ENCODE measurements at places on chromosomes 7 and 10. TPM values are rescaled to one million over a fixed set of nuclear protein-coding genes. Genes with fewer than 3 reads are reported as not detected.
A peak's percentile ranks its signal among the peaks of the same experiment; 100 is the strongest.

- H3K4me3 ChIP-seq: no peak overlapping the region
- DNase-seq: no peak
- no peaks in the 10 kb centered on the region for H3K36me3 ChIP-seq
- H3K27me3 ChIP-seq: no peaks in the 10 kb centered on the region
- H3K27ac ChIP-seq: no peak overlapping the region
These were observed 354.5 kb downstream of the WDR11 start for GRCh38 chr10:121205625-121206024.

DNA sequence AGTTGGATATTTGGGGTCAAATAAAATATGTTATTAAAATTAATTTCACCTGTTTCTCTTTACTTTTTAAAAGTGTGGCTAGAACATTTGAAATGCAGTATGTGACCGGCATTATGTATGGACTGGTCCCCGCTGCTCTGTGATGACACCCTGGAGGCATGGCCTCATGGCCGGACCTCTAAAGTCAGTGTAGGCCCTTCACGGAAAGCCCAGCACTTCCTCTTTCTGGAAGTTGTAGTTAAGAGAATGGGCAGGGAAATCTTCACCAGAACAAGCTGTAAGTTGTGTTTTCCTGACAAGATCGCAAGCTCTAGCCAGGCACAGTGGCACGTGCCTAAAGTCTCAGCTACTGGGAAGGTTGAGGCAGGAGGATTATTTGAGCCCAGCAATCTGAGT, 38.3 kb upstream of the SRGN start:
- H3K4me1 ChIP-seq: no peaks in the 10 kb centered on the region
- H3K36me3 ChIP-seq: no peaks in the 10 kb centered on the region
- DNase-seq: no peak

The GBX1 gene
- total RNA-seq: not detected

The POR gene
- total RNA-seq: 77.4 TPM

The CXCL12 gene
- total RNA-seq: 149 TPM

- H3K36me3 ChIP-seq: no peaks in the 10 kb centered on the region
- no peaks in the 10 kb centered on the region for H3K4me1 ChIP-seq
- no peak for DNase-seq
- no peak overlapping the region for H3K4me3 ChIP-seq
- no peak overlapping the region for H3K27ac ChIP-seq
These were observed 12.6 kb upstream of the PRPS1L1 start for GRCh38 chr7:18040196-18040595.

The CDHR3 gene
- 8.7 TPM for total RNA-seq

- H3K4me1 ChIP-seq: peaks cover 12% of the 10 kb centered on the region
- H3K4me3 ChIP-seq: no peak overlapping the region
- H3K27ac ChIP-seq: peak overlapping the region; percentile 3
- no peak for DNase-seq
- no peaks in the 10 kb centered on the region for H3K27me3 ChIP-seq
These were observed 746.4 kb downstream of the TNS3 start for GRCh38 chr7:46835556-46835955.

The SLC13A4 gene
- total RNA-seq: 2.1 TPM

The BHLHA15 gene
- total RNA-seq: not detected

DNA sequence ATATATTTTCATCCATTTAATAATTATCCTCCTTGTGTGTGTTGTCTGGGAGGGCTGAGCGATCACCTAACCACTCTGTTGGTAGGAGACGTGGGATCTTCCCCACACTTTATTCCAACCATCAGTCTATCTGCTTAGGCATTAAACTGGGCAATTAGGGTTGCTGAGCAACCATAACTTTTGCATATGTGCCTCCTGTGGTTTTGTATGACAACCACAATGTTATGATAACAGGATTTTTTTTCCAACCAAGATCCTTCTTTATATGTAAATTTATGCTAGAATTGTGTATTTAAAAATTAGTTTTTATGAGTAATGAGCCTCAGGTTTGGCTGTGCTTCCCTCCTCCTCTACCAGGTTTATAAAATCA, 495.0 kb upstream of the MGMT start:
- H3K4me1 ChIP-seq: no peaks in the 10 kb centered on the region
- no peaks in the 10 kb centered on the region for H3K27me3 ChIP-seq
- no peak for DNase-seq

- H3K4me1 ChIP-seq: no peaks in the 10 kb centered on the region
- no peak for DNase-seq
- H3K4me3 ChIP-seq: no peak overlapping the region
- H3K27me3 ChIP-seq: no peaks in the 10 kb centered on the region
- no peak overlapping the region for H3K27ac ChIP-seq
- H3K36me3 ChIP-seq: no peaks in the 10 kb centered on the region
These were observed 705.6 kb upstream of the GALNT17 start for GRCh38 chr7:70426249-70426880.

The FAS gene
- 24.0 TPM for total RNA-seq

DNA sequence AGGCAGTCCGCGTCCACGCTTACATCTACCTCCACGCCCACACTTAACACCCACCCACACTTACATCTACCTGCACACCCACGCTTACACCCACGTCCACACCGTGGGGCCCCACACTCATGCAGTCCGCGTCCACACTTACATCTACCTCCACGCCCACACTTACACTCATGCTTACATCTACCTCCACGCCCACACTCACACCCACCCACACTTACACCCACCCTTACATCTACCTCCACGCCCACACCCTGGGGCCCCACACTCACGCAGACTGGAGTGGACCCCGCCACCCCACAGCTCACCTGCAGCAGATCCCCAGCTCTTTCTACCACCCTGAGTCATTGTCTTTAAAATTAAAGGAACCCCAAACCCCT, 32.4 kb upstream of the PWWP2B start:
- no peaks in the 10 kb centered on the region for H3K27me3 ChIP-seq
- H3K4me1 ChIP-seq: no peaks in the 10 kb centered on the region
- DNase-seq: no peak
- no peak overlapping the region for H3K4me3 ChIP-seq
- peaks cover 6% of the 10 kb centered on the region for H3K36me3 ChIP-seq

GRCh38 chr7:149886018-149886415, 12.2 kb downstream of the ATP6V0E2 start:
- H3K4me3 ChIP-seq: no peak overlapping the region
- no peaks in the 10 kb centered on the region for H3K36me3 ChIP-seq
- H3K27ac ChIP-seq: no peak overlapping the region
- peaks cover 3% of the 10 kb centered on the region for H3K4me1 ChIP-seq
- no peaks in the 10 kb centered on the region for H3K27me3 ChIP-seq

- no peaks in the 10 kb centered on the region for H3K36me3 ChIP-seq
- H3K27ac ChIP-seq: no peak overlapping the region
- no peaks in the 10 kb centered on the region for H3K27me3 ChIP-seq
- no peaks in the 10 kb centered on the region for H3K4me1 ChIP-seq
- DNase-seq: no peak
- H3K4me3 ChIP-seq: no peak overlapping the region
These were observed 5.4 kb downstream of the PPP1R17 start for GRCh38 chr7:31692451-31692850.

The NUTM2A gene
- 0.81 TPM for total RNA-seq

DNA sequence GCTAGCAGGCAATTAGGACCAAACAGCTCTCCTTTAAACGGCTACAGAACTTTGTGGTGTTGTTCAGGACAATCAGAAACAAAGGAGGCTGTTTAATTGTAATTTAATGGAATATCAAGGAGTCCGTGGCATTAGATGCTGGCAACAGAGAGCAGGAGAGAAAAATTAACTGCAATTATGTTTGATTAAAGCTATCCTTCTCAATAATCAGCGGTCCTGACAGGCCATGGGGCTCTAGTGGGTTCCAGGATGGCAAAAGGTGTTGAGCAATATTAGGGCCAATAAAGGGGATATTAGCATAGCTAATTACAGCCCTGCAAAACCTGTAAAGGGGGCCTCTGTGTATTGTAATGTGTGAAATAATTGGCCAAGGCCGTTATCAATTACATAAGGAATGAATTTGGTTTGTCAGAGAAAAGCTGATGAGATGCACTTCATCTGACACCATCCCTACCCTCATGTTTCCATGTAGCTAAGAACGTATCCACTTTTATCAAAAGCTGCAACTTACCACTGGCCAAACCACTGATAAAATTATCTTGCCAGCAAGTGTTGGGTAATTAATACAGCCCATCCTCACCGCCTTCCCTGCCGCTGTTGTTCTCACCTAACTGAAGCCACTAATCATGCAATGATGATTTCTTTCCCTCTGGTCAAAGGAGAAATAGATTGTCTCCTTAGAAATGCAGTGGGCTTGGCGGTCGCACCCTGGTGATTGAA, 81.6 kb downstream of the EBF3 start:
- H3K4me3 ChIP-seq: no peak overlapping the region
- H3K27ac ChIP-seq: no peak overlapping the region
- H3K36me3 ChIP-seq: no peaks in the 10 kb centered on the region
- H3K27me3 ChIP-seq: no peaks in the 10 kb centered on the region

GRCh38 chr10:75807456-75807855, 376.0 kb downstream of the LRMDA start:
- H3K4me3 ChIP-seq: no peak overlapping the region
- no peak overlapping the region for H3K27ac ChIP-seq
- no peaks in the 10 kb centered on the region for H3K36me3 ChIP-seq
- H3K4me1 ChIP-seq: no peaks in the 10 kb centered on the region
- no peaks in the 10 kb centered on the region for H3K27me3 ChIP-seq

DNA sequence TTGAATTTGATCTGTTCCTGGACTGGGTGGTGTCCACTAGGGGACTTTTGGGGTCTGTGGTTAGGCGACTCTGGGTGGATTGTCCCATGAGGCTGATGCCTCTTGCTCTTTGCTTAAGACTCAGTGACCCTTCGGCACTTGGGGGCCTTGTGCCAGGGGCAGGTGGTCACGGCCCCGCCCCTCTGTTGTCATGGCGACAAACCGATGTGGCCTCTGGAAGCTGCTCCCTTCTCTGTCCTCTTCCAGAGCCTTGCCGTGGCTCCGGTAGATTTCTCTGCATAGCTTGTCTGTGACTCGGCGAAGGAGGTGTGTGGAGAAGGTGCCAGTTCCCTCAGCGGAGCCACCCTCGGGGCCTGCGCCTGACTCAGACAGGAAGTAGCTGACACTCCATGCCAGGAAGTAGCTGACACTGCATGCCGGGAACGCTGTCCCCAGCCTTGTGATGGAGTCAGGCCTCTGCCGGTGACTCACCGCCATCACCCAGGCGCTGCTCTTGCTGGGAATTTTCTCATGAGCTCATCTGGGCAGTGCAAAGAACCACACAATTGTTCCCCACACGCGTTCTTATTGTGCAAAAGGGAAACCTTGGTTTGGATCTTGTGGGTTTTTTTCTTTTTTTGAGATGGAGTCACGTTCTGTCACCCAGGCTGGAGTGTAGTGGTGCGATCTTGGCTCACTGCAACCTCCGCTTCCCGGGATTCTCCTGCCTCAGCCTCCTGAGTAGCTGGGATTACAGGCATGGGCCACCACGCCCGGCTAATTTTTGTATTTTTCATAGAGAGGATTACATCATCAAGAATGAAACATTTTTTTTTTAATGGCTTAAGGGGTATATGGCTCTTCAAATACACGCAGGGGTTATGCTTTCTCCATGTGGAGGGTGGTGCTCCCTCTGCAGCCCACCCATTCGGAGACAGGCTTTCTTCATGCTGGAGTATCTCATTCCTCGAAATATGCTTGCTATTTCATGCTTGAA, 72.6 kb downstream of the PFKFB3 start:
- no peaks in the 10 kb centered on the region for H3K27me3 ChIP-seq
- peak; percentile 95 for DNase-seq
- peak overlapping the region; percentile 52 for H3K4me3 ChIP-seq
- peak overlapping the region; percentile 97 for H3K27ac ChIP-seq

DNA sequence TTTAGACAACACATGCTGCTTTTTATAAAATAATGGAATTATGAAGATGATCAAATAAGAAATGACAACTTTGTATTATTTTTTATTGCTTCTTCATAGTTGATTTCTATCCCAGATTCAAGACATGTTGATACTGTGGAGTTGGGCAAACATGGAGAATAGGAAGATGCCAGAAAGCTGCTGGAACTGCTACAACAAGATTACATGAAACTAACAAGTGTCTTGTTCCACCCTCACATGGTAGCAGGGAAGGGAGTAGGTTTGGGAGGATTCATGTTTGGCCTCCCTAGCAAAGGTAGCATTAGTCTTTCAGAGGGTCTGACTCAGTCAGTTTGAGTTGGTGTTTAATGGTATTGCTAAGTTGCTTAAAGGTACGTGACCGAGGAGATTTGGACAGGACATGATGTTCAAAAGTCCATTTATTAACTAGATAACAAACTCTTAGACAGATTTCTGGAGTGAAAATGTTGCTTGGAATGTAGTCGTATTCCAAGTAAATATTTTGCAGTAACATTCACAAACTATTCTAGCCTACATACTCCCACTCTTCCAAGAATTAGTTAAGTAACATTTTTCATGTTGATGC, 33.1 kb downstream of the PRR15 start:
- no peaks in the 10 kb centered on the region for H3K36me3 ChIP-seq
- DNase-seq: no peak
- H3K4me3 ChIP-seq: no peak overlapping the region
- no peaks in the 10 kb centered on the region for H3K4me1 ChIP-seq

DNA sequence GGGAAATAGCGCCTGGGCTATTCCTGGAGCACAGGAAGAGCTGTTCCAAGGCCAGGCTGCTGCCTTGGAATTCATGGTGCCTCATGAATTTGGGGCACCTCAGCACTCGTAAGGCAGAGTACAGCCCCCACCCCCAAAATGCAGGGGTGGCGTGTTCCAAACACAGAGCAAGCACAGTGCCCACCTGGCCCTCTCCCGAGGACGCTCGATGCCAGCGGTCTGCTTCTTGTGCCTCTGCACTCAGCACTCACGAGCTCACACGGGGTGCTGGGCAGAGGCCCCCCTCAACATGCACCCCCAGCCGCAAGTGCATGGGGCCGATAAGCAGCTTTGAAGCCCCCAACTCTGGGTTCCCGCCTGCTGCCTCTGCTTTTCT, 60.1 kb downstream of the ZRANB1 start:
- H3K27ac ChIP-seq: peak overlapping the region; percentile 68
- H3K4me3 ChIP-seq: peak overlapping the region; percentile 44
- DNase-seq: no peak
- H3K4me1 ChIP-seq: peaks cover 68% of the 10 kb centered on the region
- no peaks in the 10 kb centered on the region for H3K27me3 ChIP-seq
- H3K36me3 ChIP-seq: peaks cover 16% of the 10 kb centered on the region

The PSMG3 gene
- total RNA-seq: 30.9 TPM

Data from thoracic aorta (tissue), 2 donors.